Stimulated activated CD8-positive, alpha-beta memory T cell treated with anti-CD3 and anti-CD28 coated beads, Interleukin-15, amount 100 ng/mL, for 24 hours (primary cell): ENCODE measurements at places on chromosomes 6 and 20.

DNA sequence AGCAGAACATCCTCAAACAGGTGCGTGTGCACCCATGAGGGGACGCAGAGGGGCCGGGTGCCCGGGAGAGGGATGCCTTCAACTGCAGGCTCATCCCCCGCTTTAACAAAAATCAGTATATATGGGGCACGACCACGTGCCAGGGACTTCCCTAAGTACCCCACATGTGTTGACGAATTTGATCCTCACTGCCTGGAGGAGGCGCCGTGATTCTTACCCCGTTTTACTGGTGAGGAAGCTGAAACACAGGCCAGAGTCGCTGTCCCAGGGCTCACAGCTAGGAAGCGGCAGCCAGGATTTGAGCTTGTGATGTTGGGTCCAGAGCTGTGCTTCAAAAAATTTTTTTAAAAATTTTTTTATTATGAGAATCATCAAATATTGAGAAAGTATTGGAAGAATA, 44.8 kb downstream of the ITPR3 start:
- DNase-seq, result no peak

GRCh38 chr6:26159357-26160273, 72.4 kb downstream of the HFE start:
- DNase-seq, result no peak

- no peak for DNase-seq
These were observed 104.9 kb upstream of the NXT1 start for GRCh38 chr20:23245553-23246181.

DNA sequence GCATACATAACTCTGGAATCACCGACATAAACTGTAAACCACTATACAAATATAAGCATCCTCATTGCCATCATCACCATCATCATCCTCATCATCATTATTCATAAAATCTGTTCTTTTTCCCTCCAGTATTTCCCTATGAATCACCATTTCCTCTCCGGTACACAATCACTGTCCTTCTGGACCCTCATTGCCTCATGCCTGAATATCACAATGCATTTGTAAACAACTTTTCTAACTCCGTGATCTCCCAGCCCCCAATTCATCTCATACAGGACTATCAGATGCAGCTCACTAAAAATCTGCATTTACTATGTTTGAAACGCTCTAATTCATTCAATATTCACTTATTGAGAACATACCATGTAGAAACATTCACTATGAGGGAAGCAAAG, 339.7 kb downstream of the TBC1D32 start:
- no peak for DNase-seq

- no peak for DNase-seq
These were observed 1.6 kb downstream of the DNAJC5 start for GRCh38 chr20:63896264-63897105.

DNA sequence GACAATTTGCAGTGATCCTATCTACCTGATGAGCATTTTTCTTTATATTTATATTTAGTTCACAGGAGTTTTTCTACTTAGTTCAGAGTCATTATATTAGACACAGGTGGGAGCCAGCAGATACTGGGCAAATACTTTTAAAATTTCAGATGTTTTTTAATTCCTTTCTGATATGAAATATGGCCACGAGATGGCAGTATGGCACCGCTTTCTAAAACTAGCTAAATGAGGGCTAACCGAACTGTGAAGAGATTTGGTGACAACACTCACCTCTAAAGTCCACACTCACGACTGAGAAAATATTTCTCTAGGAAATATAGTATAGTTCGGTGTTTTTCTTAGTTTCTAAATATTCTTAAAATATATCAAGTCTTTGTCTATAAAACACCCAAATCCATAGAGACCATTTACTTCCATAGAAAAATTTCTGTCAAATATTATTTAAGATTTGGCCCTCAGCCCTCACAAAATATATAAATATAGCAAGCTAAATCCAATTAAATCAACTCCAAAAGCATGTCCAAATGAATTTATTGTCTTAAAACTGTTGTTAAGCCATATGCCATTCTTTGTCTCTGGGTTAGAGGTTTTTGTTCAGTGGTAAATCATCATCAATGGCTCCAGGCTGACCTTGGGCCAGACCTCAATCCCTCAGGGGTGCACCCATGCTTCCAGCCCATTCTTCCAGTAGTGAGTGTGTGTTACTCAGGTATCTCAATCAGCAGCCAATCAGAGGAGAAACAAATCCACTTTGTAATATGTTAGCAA, 63.6 kb downstream of the HUS1B start:
- no peak for DNase-seq

GRCh38 chr6:144007478-144008119, 460 bp downstream of the PLAGL1 start:
- DNase-seq, result no peak

DNA sequence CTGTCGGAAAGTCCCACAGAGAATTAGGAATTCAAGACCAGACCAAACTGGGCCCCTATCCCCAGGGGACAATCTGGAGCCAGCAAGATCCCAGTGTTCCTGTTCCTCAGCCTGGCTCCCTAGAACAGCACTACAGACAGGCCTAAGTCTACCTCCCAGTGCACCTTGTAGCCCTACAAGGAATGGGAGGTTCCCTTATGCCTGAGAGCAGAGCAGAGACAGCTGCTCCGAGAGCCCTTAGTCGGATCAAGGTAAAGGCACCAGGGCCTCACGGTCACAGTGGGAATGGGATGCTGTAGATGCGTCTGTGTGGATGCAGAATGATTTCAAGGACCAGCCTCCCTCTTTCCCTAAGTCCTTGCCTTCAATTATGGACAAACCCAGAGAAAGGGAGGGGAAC, 204.5 kb upstream of the STXBP5 start:
- no peak for DNase-seq

DNA sequence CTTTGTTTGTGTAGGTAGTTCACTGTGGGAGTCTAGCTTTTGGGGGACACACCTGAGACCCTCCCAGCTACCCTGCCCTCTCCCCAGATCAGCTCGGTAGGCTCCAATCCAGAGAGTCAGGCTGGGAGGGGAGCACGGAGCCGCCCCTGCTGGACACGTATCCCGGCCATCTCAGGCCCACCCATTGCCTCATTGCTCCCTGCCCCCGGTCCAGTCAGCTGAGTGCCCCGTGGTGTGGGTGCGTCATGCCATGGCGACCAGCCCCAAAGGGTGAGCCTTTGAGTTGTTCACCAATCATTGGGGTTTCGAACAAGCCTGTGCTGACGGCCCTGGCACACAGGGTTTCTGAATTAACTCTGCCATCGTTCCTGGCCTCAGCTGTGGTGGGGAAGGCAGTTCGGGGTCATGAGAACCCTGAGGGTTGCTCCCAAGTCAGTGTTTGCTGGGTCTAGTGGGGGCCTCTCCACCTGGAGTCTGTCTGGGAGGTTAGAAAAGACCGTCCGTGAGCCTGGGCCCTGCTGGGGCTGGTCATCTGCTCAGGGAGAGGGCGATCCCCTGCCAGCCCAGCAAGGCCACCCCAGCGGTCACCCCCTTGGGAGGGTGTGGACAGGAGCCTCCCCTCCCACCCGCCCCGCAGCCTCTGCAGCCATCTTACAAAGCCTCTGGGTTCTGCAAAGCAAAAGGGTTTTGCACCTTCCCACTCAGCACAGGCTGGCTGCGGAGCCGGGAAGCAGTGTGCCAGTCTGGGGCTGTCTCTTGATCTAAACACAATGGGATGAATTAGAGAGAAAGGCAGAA, 34.5 kb downstream of the NTSR1 start:
- DNase-seq, result no peak
